ENCODE measurements at places on chromosomes 3 and 15.
A peak's percentile ranks its signal among the peaks of the same experiment; 100 is the strongest.

DNA sequence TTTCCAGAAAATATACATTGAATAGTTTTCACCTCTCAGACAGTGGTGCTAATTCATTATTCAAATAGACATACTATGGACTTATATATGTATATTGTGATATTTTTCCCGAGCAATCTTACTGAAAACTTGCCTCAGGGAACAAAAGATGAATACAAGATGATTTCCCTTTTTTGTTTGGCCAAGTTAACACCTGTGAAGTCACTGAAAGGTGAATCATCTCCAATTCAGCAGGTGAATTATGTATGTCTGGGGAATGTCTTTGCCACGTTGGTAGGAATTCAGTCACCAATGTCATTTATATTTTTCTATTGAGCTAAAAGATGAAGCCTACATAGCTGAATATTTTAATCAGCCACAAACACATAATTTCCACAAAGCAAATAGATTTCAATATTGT lies 88.2 kb downstream of the GPR156 start:
- DNase-seq = no peak

GRCh38 chr3:2468816-2469215 lies 370.1 kb downstream of the CNTN4 start:
- no peak for DNase-seq

- DNase-seq = no peak
Measured at GRCh38 chr3:163817015-163817414, 1261.3 kb downstream of the SI start.

DNA sequence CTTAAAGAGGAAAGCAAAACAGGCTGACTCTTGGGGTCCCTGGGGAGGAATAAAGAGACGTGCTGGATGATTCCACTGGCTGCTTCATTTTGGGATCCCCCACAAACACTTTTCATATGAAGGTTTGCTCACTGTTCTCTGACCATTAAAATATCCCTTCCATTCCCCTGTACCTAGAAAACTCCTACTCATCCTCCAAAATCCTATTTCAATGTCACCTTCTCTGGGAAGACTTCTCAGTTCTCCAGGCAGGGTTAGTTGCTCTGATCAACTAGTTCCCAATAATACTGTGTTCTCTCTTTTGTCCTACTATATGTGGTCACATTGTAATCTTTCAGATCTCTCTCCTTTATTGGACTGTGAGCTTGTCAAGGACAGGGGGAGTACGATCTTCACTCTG lies 19.0 kb downstream of the LARP6 start:
- no peak for DNase-seq

- DNase-seq = no peak
Measured at GRCh38 chr15:34657469-34658127, 74.1 kb upstream of the GOLGA8B start.

DNA sequence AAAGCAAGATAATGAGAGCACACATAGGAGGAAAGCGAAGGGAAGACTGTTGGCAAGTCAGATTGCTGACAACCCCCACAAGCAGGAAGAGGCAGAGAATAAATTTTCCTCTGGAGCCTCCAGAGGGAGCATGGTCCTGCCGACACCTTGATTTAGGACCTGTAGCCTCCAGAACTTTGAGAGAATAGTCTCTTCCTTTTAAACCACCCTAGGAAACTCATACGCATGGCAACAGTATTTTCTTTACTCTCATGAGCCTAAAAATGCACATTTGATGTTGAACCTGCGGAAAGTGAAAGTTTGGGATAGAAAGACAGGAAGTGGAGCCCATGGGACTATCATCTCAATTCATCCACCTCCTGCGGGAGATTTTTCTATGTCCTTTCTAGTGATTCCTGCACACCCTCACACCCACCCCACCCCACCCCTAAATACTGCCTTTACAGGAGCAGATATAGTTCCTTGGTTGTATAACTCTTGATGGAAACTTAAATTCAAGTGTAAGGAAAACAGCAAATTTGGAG lies 116.7 kb upstream of the LPP start:
- DNase-seq = peak; percentile 54

- DNase-seq = no peak
Measured at GRCh38 chr15:98914626-98915025, 93.0 kb downstream of the PGPEP1L start.

Measured in ACHN (cell line).